ENCODE measurements at places on chromosomes 4 and X. TPM values are rescaled to one million over a fixed set of nuclear protein-coding genes. Genes with fewer than 3 reads are reported as not detected.

GRCh38 chrX:10133980-10134676, 22.6 kb upstream of the CLCN4 start:
- DNase-seq, result no peak

- DNase-seq, result no peak
Observed at GRCh38 chr4:185227713-185228278, 18.4 kb downstream of the SNX25 start.

DNA sequence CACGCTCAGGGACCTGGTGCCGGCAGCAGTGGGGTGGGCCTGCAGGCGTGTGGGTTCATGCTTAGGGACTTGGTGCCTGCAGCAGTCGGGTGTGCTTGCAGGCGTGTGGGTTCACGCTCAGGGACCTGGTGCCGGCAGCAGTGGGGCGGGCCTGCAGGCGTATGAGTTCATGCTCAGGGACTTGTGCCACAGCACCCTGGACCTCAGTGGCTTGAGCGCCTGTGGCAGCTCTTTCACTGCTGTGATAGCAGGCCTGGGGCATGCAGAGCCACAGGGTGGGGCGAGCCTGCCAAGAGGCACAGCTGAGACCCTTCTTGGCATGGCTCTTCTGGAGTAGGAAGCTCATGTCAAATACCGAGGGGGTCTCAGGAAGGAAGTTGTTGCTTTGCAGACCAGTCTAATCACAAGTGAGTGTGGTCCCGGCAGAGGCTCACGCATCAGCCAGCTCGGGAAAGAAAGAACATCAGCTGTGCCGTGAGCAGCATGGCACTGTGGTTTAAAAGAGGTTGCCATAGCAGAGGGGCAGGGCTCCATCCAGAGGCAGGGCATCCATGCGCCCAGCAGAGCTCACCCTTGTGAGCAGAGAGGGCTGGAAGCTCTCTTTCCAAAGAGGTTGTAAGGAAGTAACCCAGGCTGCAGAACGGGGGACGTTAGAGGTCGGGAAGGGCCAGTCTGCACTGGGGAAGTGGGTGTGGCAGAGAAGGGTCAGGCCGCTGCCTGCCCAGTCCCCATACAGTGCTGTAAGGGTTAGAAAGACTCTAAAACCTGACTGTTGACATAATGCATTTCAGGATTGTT, 21.1 kb downstream of the PIGG start:
- no peak for DNase-seq

DNA sequence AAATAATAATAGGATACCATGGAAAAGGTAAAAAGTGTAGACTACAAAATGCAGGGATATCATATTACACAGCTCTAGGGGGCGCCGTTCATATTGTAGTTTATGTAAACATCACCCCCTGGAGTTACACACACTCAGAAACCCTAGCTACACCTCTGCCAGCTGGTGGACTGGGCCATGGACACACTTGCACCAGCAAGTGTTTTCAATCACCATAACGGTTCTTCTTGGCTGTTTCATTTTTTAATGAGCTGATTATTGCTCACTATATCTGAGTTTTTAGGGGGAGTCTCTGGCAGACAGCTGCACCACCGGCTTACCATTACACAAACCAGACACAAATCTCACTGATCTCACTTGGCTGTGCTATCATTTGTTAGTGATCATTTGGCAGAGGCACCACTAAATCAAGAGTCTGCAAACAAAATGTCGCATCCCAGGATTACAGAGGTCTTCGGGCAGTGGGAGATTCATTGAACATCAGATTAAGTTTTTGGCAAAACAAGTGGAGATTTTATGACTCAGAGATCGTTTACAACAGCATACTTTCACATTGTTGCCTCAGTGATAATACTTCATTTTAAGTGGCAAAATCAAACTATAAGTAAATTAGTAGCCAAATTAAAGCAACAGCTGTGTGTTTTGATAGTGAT, 185.7 kb downstream of the UNC5C start:
- no peak for DNase-seq

- DNase-seq, result no peak
Observed at GRCh38 chr4:169071747-169072146, 61.7 kb upstream of the CBR4 start.

- DNase-seq, result no peak
Observed at GRCh38 chr4:36208893-36209473, 35.3 kb downstream of the ARAP2 start.

DNA sequence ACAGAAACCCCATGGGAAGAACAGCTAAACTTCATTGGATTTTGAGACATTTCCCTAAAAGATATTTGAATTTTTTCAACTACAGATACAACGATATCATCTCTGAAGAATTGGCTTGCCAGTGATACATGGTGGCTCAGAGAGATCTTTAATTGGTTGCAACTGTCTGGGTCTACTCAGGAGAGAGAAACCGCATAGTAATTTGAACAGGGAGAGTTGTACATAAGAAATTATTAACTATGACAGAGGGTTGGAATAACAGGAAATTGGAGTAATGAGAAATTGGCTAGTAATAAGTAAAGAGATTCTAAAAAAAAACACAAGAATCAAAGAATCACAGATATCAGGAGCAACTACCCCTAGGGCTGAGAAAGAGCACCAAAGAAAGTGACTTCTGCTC, 118.4 kb downstream of the KLHL13 start:
- DNase-seq, result no peak

DNA sequence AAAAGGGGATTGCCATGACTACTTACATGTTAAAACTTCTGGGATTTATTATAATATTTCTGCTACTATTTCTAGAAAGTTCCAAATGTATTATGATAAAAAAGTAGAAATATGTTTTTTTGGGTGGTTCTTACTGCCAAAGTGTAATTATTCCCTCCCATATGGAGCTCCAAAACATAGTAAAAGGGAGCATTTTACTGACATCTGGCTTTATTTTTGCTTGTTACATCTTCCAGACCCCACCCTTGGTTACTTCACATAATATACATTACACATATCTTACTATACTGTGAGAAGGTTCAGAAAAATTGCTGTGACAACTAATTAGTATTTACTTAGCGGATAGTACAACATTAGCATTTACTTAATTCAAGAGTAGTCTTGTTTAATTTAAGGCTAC, 205.1 kb upstream of the TLL1 start:
- DNase-seq, result no peak

- no peak for DNase-seq
Observed at GRCh38 chrX:964831-965416, 247.5 kb downstream of the CRLF2 start.

DNA sequence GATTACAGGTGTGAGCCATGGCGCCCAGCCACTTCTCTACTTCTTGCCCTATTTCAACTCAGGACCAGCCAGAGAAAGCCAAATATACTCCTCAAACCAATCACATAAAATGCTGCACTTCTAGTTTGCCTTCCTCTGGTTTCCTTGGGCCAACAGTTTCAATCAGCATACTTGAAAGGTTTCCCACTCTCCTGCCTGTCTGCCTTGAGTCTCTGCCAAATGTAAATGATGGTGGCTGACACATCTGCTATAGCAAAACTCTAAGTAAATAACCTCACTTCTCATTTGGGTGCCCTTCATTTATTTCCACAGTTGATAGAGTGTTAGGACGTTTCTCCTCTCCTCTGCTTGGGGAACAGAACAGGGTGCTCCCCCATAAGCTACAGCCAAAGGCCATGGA, 36.4 kb upstream of the PPA2 start:
- no peak for DNase-seq

DNA sequence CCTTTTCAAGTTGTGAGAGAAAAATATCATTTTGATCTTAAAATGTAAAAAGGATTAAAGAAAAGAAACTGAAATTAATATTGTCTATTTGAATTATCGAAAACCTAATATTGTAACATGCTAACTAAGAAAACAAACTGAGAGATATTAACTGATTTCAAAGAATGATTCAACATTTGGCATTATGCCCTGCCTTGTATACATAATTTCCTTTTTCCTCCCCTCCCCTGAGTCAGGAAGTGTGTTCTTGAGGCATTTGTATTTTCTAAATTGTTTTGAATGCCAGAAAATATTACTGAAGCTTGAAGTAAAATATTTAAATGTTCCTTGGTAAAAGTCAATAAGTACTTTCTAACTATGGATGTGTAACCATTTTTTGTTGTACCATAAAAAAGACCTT, 49.4 kb downstream of the RPS6KA3 start:
- DNase-seq, result no peak

- no peak for DNase-seq
Observed at GRCh38 chrX:81195259-81195658, 6.5 kb downstream of the HMGN5 start.

- DNase-seq, result no peak
Observed at GRCh38 chr4:147747787-147748454, 16.0 kb downstream of the ARHGAP10 start.

DNA sequence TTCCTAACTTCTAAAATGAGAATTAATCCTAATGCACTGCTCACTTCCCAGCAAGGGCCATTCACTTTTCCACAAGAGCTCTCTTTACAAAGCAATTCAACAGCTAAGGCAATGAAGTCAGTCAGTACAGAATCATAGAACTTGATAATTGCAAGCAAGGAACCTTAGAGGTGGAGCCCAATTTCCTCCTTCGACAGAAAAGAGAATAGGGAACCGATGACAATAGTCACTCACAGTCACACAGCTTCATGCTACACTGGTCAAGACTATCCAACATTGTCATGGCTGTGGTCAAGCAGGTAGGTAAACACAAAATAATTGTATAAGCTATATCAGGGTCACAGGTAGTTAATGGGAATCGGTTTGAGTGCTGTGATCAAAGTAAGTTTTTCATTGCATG, 90.0 kb downstream of the ELOVL6 start:
- no peak for DNase-seq

DNA sequence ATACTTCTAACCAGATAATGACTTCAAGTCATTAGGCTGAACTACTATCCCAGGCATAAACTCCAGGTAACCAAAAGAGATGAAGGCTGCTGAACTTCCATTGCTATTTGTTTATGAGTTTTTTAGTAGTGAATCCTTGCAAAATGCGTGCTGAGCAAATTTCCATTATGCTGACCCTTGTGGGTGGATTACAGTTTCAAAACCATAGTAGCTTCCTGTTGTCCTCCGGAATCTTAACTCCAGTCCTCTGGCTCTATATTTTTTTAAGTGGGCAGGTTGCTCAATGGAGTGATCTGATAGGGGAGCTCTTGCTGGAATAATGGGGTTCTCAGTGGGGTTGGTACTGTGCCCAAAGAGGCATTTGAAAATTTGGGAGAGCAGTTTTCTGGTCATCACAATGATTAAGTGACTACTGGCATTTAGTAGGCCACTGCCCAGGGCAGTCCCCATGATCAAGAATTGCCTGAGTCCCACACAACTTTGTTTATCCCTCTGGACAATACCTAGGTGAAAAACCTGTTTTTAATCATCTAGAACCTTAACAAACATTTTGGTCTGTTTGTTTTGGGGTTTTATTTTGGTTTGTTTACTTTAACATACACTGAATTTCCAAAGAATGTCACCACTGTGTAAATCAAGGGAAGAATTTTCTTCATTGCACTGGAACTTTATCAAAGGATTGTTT, 302.3 kb upstream of the GATB start:
- no peak for DNase-seq

DNA sequence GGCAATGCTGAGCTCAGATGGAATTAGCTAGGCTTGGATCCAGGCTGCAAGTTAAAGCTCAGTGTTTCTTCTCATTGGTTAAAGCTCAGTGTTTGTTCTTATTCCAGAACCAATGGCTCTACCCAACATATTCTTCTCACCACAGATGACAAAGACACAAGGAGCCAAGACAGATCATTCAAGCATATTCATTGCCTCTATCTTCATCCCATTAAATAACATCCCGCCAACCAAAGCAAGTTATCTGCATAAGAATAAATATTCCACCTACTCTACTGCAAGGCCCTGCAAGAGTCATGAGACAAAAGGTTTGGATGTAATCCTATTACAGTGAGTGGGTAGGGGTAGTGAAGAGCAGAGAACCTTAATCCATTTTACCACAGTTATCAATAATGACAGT, 766.5 kb downstream of the C4orf33 start:
- no peak for DNase-seq

- DNase-seq, result no peak
Observed at GRCh38 chr4:13218326-13218958, 265.7 kb downstream of the RAB28 start.

- no peak for DNase-seq
Observed at GRCh38 chrX:133308499-133308897, 90.3 kb upstream of the TFDP3 start.

- no peak for DNase-seq
Observed at GRCh38 chrX:129749069-129749468, 10.3 kb downstream of the XPNPEP2 start.

- DNase-seq, result no peak
Observed at GRCh38 chrX:153925739-153926551, at the start of gene ARHGAP4. Gene ARHGAP4, minus strand, starts transcription at chrX:153926264. Its CDS starts 62 bp downstream, at chrX:153926202.

GRCh38 chr4:19925516-19925915, 326.2 kb upstream of the SLIT2 start:
- DNase-seq, result no peak

DNA sequence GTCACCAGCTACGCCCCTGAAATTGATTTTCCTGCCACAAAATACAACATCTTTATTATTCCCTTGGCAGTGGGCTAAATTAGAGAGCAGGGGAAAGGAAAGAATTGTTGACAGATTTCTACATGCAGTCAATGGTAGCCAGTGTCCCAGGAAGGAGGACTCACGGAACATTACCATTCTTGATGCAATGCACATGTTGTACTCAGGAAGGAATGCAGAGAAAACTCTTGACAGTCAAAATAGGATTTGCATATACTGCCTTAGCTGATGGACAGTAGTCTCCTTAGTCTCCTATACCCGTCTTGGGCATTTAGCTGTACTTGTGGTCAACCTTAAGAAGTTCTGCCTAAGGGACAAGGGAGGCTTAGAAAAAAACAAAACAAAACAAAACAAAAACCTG, 158.0 kb upstream of the GYPA start:
- no peak for DNase-seq

GNRHR gene
- total RNA-seq, result not detected

FLNA gene
- total RNA-seq, result 622 TPM

JCHAIN gene
- total RNA-seq, result 10.1 TPM

LPAR4 gene
- 0.98 TPM for total RNA-seq

PCYT1B gene
- total RNA-seq, result 0.33 TPM

FAM53A gene
- total RNA-seq, result 3.7 TPM

RRH gene
- total RNA-seq, result not detected

SASH3 gene
- 18.7 TPM for total RNA-seq

ZNF674 gene
- 2.6 TPM for total RNA-seq

SOD3 gene
- total RNA-seq, result 77.3 TPM

GC gene
- not detected for total RNA-seq

LRCH2 gene
- 2.6 TPM for total RNA-seq

SUPT20HL2 gene
- not detected for total RNA-seq

EGFL6 gene
- total RNA-seq, result 0.59 TPM

CENPE gene
- 2.6 TPM for total RNA-seq

Measured in breast epithelium (tissue), 4 donors.